AG20443 (cell line): ENCODE measurements at places on chromosomes 7 and 10.

DNA sequence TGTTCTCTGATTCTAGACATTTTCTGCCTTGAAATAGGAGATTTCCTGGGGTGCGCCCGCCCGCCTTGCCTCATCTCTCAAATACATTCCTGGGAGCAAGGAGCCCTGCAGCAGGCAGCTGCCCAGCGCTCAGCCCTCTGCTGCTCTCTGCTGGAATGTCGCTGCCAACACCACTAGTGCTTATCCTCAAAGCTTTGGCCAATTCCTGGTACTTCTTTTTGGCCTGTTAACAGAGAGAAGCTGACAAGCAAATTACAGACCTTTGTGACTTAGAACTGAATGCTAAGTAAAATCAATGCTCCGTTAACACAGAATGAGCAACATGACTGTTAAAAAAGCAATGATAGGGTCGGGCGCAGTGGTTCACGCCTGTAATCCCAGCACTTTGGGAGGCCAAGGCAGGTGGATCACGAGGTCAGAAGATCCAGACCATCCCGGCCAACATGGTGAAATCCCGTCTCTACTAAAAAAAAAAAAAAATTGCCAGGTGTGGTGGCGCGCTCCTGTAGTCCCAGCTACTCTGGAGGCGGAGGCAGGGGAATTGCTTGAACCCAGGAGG is 41.9 kb upstream of the SYPL1 start:
- peak; percentile 93 for DNase-seq

GRCh38 chr10:124012066-124012465 is 81.3 kb downstream of the CHST15 start:
- no peak for DNase-seq

GRCh38 chr7:69364813-69365643 is 233.2 kb upstream of the AUTS2 start:
- no peak for DNase-seq

DNA sequence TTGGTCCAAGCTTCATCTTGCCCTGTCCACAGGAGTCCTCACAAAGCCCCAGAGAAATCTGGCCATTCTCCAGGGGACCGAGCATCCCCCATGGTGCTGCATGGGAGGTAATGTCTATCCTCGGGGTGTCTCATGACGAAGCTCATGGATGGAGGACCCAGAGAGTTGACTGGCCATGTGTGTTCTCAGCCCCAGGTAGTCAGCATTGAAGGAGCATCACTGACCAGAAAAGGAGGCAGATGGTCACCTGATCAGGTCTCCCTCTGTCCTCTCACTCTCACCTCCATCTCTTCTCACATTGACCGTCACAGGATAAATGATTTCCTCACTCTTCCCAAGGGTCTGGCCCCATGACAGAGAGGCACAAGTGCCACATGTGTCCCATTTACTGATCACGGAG is 33.4 kb upstream of the GDF10 start:
- no peak for DNase-seq

DNA sequence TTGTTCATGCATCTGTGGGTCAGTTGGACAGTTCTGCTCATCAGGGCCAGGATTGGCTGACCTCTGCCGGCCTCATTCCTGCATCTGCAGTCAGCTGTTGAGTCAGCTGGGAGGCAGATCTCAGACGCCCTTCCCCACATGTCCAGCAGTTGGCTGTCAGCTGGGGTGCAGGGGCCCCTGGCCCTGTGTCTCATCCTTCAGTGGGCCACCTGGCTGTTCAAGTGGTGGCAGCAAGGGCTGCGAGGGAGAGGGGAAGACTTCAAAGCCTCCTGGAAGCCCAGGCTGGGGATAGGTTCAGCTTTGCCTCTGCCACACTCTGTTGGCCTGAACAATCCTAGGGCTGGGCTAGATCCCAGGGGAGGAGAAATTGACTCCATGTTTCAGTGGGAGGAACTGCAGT is 33.2 kb downstream of the TACR2 start:
- DNase-seq = peak; percentile 89

DNA sequence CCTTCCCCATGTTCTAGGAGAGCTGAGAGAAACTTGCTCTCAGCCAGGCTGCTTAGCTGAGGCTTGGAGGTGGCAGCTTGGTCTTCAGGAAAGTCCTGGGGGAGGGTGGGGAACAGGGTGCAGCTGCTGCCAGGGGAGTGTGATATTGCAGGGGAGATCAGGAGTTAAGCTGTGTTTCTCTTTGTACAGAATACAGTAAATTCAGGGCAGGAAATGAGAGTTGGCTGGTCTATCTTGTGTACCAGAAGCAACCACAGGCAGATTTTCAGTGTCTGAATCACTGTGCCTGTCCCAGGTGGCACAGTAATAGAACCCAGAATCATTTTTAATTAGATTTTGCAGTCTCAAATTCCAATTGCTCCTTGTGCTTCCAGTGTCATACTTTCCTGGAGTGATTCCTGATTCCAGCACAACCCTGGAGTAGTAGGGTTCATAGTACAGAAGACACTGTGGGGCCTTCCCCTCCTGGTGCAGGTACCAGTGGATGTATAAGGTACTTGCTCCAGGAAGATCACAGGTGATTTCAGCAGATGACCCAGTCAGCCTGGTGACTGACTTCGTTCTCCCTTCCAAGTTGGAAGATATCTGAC is 94.0 kb upstream of the TARP start:
- DNase-seq = no peak

DNA sequence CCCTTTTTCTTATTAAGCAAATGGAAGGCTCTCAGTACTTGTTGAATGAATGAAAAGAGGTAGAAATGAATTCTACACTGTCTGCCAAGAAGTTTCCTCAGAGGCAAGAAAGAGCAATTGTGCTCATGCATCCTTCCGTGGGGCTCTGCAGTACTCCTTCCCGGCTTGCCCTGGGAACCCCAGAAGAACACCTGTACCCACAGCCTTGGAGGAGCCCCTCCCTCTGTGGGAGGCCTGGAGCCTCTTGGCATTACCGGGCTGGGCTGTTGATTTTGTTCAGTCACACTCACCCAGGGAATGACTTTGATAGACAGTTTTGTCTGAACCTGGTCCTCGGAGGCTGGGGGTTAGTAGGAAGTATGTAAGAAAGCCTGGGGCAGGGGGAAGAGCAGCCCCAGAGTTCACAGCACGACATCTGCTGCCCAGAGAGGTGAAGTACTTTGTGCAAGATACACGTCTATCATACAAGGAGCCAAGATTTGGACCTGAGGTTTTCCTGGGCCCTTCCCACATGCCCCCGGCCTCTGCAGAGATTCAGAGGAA is 134.8 kb upstream of the GDF10 start:
- DNase-seq = no peak

- DNase-seq = peak; percentile 56
These were observed 114.5 kb upstream of the INHBA start for GRCh38 chr7:41817386-41817785.

GRCh38 chr7:593324-594115 is 73.9 kb upstream of the PDGFA start:
- no peak for DNase-seq

DNA sequence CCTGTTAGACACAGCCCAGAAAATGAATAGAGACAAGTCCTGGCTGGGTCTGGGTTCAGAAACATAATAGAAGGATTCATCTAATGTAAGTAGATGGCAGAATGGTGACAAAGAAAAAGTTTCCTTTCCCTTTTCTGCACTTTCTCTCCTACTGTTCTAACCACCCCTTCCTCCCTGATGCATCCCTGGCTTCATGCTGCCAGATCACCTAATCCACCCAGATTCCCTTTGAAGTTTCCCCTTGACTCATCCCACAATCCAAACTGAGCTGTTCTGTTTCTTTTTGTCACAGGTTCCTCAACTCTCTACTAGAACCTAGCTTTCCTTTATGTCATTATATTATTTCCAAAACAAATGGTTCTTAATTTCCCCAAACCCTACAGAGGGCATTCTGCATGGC is 1.1 kb upstream of the MACC1 start:
- DNase-seq = no peak

- no peak for DNase-seq
These were observed 47.6 kb downstream of the SLIT1 start for GRCh38 chr10:97138174-97138573.

DNA sequence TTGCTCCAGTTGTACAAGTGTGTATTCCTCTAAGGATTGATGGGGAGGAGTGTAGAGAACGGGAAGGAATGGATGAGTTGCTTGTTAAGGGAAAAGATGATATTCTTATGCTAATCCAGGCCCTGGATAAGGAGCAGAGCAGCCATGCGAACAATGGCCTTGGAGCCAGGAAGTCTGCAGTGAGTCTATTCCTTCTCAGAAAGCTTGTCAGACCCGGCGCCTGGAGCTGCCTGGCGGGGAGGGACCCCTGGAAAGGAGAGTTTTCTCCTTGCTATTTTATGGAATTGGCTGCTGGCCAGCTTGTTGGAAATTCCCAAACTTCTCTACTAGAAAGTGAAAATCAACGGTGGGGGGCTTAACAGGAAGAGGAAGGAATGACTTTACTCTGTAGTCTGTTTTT is 89.1 kb downstream of the MMRN2 start:
- peak; percentile 20 for DNase-seq

DNA sequence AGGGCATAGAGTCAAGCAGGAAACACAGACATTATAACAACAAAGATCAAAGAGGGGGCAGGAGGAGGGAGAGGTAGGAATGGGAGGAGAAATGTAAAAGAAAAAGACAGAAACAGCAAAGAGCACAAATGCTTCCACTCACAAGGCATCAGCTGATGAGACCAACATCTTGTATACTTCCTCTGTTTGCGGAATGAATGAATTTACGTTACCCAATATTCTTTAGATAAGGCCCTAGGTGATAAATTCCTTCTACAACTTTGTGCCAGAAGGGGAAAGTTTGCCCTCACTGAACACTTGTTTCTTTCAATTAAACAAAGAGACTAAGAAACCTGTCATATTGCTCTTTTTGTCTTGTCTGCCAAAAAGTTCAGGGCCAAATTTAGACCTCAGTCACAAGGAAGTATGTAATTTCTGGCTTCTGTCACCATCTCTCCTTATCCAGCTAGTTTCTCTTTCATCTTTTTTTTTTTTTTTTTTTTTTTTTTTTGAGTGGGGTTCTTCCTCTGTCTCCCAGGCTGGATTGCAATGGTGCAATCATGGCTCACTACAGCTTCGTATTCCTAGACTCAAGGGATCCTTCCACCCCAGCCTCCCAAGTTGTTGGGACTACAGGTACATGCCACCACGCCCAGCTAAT is 116.4 kb upstream of the NANOS1 start:
- no peak for DNase-seq

GRCh38 chr10:30121401-30121800 is 62.0 kb upstream of the JCAD start:
- DNase-seq = no peak

DNA sequence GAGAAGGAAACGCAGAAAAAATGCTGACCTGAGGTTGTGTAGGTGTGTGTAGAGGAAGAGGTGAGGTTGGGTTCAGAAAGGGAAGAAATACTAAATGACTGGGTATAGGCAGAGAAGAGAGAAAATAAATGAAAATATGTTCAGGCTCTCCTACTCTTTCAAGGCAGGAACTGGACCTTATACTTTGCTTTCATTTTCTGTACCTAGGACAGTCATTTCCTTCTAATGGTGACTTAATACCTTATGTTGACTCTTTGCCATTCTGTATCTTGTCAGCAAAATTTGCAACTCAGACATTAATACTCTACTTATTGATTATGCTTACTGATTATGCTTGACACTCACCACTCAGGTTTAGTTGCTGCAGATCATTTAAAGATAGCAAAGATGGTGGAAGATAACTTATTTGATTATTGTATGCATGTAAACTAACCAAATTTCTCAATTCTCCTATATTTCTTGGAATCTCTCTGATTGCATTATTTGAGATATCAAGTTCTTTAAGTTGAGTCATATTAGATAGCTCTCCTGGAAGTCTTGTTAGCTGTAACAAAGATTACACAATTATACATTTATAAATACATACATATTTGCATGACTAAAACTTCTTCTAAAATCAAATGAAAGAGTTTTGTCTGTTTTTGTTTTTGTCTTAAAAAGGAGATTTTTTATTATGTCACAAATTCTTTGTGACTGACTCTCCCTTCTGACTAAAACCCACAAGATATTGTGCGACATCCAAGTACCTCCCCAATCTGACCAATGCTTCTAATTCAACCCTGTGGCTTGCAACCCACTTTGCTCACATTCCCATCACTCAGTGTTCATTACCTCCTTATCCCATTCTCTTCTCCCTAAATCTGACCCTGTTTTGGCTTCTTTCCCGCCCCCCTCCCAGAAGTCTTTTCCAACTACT is 20.0 kb downstream of the LRRD1 start:
- peak; percentile 90 for DNase-seq

- no peak for DNase-seq
These were observed 101.2 kb downstream of the KIAA1217 start for GRCh38 chr10:24310104-24310503.

GRCh38 chr7:1811850-1812508 is 141.9 kb downstream of the ELFN1 start:
- DNase-seq = no peak

DNA sequence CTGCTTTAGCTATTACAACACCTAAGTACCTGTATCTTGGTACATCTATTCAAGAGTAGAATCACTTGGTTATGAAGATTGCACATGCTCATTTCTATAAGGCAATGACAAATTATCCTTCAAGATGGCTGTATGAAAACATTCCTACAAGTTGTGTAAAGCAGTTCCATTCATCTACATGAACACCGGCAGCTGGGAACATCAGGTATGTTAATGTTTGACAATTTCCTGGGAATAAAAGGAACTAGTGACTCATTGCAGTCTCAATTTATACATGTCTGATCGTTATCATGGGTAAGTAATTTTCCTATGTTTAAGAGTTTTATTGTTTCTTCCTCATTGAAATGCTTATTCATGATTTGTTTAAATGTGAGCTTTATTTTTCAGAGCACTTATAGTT is 203.2 kb upstream of the SEMA3E start:
- no peak for DNase-seq

GRCh38 chr7:45267262-45267661 is 109.7 kb downstream of the RAMP3 start:
- DNase-seq = peak; percentile 30

DNA sequence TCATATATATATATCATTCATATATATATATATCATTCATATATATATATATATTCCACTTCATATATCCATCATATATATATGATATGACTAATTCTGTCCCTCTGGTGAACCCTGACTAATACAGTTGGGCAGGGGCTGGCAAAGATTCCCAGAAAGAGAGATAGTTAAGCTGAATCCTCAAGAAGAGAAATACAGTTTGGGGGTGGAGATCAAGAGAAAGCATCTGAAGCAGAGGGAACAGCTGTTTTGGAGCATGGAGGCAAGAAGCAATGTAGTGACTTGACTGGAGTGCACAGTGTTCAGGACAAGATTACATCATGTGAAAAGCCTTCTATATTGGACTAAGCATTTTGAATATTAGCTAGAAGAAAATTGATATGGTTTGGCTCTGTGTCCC is 540.7 kb downstream of the MAGI2 start:
- DNase-seq = no peak

GRCh38 chr10:49446031-49446430 is 50.1 kb upstream of the DRGX start:
- peak; percentile 25 for DNase-seq

GRCh38 chr7:126718419-126718818 is 534.3 kb downstream of the GRM8 start:
- no peak for DNase-seq

- DNase-seq = no peak
These were observed 2.2 kb downstream of the TRIM56 start for GRCh38 chr7:101087334-101088068.
